ENCODE measurements at places on chromosomes 3 and 15.
A peak's percentile ranks its signal among the peaks of the same experiment; 100 is the strongest.

GRCh38 chr3:160450846-160451245, 1.3 kb upstream of the TRIM59 start:
- no peak for DNase-seq

GRCh38 chr3:143203142-143203541, 83.6 kb downstream of the CHST2 start:
- no peak for DNase-seq

DNA sequence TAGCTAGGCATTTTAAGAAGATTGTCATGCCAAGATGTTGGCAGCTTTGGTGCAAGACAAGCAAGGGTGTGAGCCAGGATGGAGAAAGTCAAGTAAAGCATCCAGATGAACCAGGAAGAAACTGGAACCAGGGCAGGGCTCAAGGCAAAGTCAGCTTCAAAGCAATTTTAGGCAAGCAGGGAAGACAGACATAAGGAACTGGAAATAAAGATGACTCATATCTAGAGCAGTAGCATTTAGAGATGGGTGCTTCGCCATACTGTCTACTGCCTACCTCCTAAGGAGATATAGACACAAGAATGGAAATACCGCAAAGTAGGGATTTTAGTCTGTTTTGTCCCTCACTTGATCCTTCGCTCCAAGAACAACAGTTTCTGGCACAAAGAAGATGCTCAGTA, 59.9 kb downstream of the RYR3 start:
- no peak for DNase-seq

DNA sequence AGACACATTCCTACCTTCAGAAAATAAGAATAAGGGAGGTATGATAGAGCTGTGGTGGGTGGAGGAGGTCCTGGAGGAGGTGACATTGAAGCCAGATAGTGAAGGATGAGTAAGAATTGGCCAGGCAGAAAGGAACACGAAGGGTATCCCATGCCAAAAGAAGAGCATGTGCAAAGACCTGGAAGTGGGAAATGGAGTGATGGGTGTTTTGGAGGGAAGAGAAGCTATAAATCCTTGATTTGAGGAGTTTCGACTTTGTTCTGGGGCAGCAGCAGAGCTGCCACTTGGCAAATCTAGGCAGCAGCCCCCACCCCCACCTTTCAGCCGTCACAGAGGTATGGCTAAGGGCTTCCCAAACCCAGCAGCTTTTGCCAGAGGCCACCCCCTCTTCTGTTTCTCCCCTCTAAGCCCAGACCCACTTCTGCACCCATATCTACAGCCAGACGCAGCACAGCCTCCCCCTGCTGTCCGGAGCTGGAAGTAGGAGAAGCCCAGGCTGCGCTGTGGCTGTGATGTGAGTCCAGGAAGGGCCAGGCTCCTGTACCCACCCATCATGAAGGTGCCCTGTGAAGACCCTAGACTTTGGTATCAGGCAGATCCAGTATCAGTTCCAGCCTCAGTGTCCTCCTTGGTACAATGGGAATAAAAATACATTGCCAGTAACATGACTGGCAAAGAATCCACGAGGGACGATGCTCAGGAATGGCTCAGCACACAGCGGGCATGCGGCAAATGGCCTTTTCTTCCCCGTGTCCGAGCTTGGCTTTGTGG, 188.7 kb upstream of the LINGO1 start:
- peak; percentile 5 for DNase-seq

DNA sequence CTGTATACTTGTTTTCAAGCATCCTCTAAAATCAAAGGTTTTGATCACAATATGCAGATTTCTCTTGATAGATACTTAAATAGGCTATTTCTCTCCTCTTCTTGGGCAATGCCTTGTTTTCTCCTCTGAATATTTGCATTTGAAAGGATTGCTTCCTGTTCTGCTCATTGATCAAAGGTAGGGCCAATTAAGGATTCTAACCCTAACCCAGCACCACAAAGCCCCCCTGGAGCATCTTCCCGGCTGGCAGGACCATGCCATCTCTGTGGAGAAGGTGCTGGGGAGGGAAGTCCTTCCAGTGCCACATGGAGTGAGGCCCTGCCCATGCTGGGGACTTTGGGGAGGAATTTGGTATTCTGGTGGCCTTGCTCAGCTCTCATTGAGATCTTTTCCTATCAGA, 11.3 kb upstream of the NIPA2 start:
- DNase-seq, result no peak

- no peak for DNase-seq
Observed at GRCh38 chr3:72120806-72121778, 336.1 kb upstream of the PROK2 start.

GRCh38 chr3:171311784-171312183, 148.4 kb downstream of the TNIK start:
- peak; percentile 82 for DNase-seq

DNA sequence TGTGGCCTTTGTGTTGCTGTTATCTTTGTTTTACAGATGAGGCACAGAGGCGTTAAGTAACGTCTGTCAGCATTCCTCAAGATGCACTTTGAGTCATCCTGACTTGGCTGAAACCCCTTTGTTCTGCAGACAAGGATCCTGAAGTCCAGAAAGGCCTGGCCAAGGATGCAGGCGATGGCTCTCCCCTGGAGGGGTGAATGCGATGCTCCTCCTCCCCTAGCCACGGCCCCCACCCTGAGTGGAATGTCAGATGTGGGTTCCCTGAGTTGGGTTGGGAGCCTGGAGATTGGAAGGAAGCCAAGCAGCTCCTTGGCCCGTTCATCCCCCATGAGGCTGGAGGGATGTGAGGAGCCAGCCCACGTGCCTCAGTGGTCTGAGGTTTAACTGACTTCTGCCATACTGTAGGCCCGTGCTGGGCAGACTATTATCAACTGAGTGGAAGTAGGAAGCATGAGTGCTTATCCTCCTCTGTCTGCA, 43.3 kb downstream of the POMGNT2 start:
- DNase-seq, result no peak

- no peak for DNase-seq
Observed at GRCh38 chr3:186303965-186304364, 58.1 kb downstream of the DGKG start.

- DNase-seq, result no peak
Observed at GRCh38 chr3:73618461-73618860, 6.3 kb downstream of the PDZRN3 start.

DNA sequence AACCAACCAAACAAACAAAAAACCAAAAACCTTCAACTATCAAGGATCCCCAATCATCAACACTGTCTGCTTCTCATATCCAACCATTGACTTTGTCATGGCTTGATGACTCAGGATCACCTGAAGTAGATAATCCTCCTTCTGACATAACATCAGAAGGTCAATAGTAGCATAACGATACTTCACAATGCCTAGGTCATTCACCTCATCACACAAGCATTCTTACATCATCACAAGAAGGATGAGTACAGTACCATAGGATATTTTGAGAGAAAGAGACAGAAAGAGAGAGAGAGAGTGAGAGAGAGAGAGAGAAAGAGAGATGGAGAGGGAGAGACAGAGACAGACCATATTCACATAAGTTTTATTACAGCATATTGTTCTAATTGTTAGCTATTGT, 42.1 kb downstream of the SPATA16 start:
- DNase-seq, result no peak

DNA sequence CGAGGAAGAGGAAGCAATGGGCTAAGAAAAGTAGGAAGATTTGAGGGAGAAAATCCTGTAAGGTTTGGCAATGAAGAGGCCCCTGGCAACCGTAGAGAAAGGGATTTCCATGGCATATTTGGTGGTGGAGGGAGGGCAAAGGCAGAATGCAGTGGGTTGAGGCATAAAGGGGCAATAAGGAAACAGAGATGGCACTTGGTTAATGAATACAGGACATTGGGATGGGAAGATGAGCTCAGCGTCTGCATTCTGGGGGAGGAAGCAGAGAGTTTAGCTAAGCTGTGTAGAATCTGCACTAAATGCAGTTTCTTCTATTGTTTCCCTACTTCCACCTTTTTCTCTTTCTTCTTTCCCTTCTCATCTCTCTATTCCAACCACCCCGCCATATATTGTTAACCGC, 83.6 kb downstream of the LRTM1 start:
- DNase-seq, result no peak

GRCh38 chr3:142279965-142280590, 54.7 kb upstream of the GK5 start:
- peak; percentile 53 for DNase-seq

- DNase-seq, result no peak
Observed at GRCh38 chr15:94023531-94023930, 207.8 kb upstream of the MCTP2 start.

GRCh38 chr3:128315313-128315712, 151.4 kb downstream of the DNAJB8 start:
- no peak for DNase-seq

- DNase-seq, result no peak
Observed at GRCh38 chr3:41216993-41217392, 17.7 kb downstream of the CTNNB1 start.

- no peak for DNase-seq
Observed at GRCh38 chr3:179108086-179108485, 36.5 kb upstream of the ZMAT3 start.

DNA sequence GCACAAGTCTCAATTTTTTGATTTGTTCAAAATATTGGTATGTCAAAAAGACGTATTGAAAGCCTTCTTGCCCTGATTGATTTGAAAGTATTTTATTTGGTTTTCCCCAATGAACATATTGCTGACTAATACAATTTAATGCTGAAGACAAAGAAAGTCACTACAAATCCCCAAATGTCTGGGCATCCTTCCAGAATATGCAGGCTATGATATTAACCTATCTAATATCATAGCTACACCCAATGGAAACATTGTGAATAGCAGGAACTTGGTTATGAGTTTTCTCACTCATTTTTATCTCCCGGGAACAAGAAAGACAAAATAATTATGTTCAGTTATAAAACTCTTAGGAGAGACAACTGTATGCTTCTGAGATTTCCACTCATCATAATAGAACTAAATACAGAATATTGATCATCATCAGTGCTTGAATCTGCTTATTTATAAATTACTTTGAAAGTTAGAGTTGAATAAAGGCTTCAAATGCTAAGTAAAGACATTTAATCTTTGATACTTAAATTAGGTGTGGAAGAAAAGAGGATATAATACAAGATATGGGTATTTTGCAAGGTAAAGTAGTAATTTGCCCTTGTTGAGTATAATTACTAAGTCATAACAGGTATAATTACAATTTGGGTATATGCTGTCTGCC, 483.9 kb downstream of the RBMS3 start:
- no peak for DNase-seq

- DNase-seq, result no peak
Observed at GRCh38 chr3:150300388-150300787, 107.7 kb upstream of the TSC22D2 start.

- no peak for DNase-seq
Observed at GRCh38 chr3:28935146-28935545, 345.7 kb upstream of the RBMS3 start.

DNA sequence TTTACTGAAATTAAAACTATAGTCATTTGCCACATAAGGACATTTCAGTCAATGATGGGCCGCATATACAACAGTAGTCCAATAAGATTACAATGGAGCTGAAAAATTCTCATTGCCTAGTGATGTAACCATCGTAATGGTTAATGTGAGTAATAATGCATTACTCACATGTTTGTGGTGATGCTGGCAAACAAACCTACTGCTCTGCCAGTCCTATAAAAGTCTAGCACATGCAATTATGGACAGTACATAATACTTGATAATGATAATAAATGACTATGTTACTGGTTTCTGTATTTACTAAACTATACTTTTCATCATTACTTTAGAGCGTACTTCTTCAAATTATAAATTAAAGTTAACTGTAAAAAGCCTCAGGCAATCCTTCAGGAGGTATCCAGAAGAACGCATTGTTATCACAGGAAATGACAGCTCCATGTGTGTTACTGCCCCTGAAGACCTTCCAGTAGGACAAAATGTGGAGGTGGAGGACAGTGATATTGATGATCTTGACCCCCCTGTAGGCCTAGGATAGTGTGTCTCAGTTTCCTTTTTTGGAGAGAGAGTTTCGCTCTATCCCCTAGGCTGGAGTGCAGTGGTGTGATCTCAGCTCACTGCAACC, 102.7 kb downstream of the ATP1B3 start:
- no peak for DNase-seq
